Sciatic nerve (tissue), 2 donors: ENCODE measurements at places on chromosomes 5 and 9. TPM values are rescaled to one million over a fixed set of nuclear protein-coding genes. Genes with fewer than 3 reads are reported as not detected.

GRCh38 chr9:26650325-26650724 is 242.3 kb downstream of the CAAP1 start:
- no peak for DNase-seq

The TOMM5 gene
- 60.0 TPM for total RNA-seq

GRCh38 chr5:155651-156410 is 35.5 kb upstream of the LRRC14B start:
- no peak for DNase-seq

The C9orf153 gene
- 0.98 TPM for total RNA-seq

GRCh38 chr9:134611046-134611445 is 30.6 kb upstream of the COL5A1 start:
- DNase-seq, result no peak

The CSF2 gene
- total RNA-seq, result not detected

- DNase-seq, result peak; percentile 87
These were observed 143.6 kb downstream of the BNC2 start for GRCh38 chr9:16726718-16727451.
